ENCODE measurements at places on chromosomes 13 and 19.

GRCh38 chr19:28694812-28695211, 518.1 kb downstream of the UQCRFS1 start:
- DNase-seq = no peak

- DNase-seq = no peak
Measured at GRCh38 chr19:55341595-55342531, 2.2 kb downstream of the KMT5C start.

GRCh38 chr13:104976986-104977385, 1558.5 kb downstream of the EFNB2 start:
- no peak for DNase-seq

- DNase-seq = no peak
Measured at GRCh38 chr13:22077764-22078163, 406.9 kb downstream of the FGF9 start.
